ENCODE measurements at places on chromosomes 12 and 14.

- peak; percentile 51 for DNase-seq
Observed at GRCh38 chr14:39432619-39433451, 602 bp upstream of the FBXO33 start.

DNA sequence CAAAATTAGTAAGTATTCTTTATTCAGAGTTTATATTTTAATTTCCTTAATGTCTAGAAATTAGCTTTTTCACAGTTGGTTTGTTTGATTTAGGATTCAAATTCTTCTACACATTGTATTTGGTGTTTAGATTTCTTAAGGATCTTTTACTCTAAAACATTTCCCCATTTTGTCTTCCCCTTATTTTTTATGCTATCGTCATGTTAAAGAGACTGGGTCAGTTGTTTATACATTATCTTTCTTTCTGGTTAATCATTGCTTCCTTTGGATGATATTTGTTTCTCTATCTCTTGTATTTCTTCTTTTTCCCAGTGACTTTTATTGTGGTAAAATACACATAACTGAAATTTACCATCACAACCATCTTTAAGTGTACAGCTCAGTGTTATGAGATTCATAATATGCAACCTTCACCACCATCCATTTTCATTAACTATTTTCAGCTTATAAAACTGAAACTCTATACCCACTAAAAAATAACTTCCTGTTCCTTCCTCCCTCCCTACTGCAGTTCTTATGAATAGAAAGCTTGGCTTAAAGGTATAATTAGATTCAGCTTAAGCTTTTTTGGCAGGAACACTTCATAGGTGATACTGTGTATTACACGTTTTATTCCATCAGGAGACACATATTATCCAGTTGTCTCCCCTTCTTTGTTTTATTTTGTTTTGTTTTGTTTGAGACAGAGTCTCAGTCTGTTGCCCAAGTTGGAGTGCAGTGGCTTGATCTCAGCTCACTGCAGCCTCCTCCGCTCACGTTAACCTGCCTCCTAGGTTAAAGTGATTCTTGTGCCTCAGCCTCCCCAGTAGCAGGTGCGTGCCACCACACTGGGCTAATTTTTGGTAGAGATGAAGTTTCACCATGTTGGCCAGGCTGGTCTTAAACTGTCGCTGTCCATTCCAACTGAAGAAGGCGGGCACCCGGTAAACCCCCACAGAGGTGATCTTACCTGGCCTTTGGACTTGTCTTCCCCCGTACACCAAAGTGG lies 45.0 kb downstream of the NOPCHAP1 start:
- DNase-seq, result no peak

- DNase-seq, result no peak
Observed at GRCh38 chr12:131913666-131914065, 15.4 kb upstream of the PUS1 start.

DNA sequence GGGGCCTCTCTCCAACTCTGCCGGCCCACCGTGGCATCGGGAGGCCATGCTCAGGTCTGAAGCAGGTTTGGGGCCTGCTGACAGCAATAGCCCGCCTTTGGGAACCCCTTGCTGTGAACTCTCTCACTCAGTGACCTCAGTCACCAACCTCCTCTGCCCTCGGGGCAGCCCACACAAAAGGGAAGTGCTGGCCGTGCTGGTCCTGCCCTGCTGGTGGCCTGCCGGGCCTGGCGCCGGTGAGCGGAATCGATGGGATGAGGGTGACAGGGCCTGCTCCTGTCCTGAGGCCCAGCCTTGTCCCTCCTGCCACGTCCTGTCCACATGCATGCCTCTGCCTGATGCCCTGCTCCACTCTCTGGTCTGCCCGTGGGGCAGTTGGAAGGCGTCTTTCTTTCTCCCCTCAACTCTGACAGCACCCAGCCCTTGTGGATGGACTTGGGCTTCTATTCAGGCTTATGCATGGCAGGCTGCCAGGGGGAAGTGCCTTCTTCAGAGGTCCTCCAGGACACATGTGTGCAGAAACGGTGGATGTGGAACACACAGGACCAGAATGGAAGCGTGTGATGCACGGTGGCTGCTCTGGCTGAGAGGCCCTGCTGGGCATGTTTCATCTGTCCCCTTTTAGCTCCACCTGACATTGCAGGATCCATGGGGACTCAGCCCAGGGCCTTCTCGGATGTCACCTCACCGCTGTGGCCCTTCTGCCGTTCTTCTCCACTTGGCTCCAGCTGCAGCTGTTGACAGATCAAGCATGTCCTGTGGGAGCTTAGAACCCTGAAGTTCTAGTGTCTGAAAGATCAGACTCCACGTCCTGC lies 31.9 kb downstream of the IL31 start:
- no peak for DNase-seq

DNA sequence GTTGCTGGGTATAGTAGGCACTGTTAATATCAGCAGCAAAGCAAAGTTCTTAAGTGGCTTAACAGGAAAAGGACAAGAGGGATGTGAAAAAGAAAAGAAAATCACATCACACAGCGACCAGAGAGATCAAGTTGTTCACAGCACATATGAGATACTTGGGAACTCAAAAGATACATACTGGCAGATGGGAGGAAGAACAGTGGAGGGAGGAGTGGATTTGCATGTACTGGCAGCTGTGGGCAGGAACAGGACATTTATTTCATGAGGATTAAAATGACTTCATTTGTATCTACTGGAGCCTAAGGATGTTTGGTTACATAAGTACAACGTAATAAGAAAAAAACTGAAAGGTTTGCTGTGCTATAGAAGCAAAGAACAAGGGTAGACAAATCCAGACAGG lies 136.5 kb upstream of the IFNG-AS1 start:
- no peak for DNase-seq

DNA sequence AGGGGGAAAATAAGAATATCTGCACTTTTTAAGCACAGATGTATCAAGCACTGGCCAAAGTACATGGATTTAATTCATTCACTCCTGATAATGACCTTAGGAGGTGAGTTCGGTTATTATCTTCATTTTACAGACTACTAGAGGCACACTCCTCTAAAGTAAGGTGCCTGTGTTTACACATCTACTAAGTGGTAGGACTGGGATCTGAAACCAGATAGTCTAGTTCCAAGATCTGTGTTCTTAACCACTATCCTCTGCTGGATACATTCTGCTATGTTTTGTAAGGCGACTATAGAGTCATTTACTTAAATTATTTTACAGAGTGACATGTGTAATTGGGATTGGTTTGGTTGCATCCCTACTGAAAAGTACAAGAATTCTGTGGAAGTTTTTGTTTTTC lies 175.3 kb downstream of the ESR2 start:
- DNase-seq, result no peak

DNA sequence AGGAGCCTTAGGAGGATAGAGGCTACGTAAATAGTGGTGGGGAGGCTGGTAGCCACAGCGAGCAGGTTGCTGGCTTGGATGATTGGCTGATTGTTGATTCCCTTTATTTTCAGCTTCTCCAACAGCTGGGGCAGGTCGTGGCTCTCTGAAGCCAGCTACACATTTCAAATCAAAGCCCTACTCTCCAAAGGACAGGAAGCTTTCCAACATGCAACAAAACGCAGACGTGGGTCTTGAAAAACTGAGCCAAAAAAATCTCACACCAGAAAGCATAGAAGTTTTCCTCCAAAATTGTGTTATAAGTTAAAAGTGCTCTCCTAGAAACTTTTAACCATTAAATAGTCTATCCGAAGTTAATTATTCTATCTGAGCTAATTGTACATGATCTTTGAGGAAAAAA lies 37.6 kb upstream of the PRICKLE1 start:
- DNase-seq, result no peak

GRCh38 chr12:14417715-14418114 lies 52.2 kb downstream of the ATF7IP start:
- DNase-seq, result no peak

DNA sequence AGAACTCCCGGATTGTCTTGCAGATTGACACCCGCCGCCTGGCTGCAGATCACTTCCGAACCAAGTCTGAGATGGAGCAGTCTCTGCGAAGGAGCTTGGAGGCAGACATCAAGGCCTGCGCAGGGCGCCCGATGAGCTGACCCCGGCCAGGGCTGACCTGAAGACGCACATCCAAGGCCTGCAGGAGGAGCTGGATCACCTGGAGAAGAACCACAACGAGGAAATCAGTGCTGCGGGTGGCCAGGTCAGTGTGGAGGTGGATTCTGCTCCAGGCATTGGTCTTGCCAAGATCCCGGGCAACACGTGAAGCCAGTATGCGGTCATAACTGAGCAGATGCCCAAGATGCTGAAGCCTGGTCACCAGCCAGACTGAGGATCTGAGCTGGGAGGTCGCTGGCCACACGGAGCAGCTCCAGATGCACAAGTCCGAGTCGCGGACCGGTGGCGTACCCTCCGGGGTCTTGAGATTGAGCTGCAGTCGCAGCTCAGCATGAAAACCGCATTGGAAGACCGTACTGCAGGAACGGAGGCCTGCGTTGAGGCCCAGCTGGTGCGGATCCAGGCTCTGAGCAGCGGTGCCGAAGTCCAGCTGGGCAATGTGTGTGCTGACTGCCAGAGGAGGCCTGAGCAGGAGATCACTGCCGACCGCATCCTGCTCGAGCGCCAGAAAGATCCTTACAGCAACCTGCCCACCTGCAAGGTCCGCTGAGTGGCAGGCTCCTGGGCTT lies 12.4 kb upstream of the A2M start:
- DNase-seq, result no peak

GRCh38 chr12:50258167-50258551 lies 25.2 kb downstream of the LIMA1 start:
- no peak for DNase-seq

DNA sequence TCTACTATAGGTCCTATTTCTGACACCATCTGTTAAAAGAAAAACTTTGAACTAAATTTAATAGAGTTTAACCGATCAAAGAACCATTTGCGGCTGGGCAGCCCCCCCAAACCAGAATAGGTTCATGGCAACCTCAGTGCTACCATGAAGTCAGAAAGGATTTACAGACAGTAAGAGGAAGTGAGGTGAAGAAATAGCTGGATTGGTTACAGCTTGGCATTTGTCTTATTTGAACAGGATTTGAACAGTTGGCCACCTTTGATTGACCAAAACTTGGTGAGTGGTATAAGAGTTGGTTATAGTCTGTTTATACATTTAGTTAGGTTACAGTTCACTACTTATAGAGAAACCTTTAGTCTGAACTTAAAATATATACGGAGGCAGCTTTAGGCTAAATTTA lies 88.9 kb downstream of the TXNDC16 start:
- DNase-seq, result no peak

DNA sequence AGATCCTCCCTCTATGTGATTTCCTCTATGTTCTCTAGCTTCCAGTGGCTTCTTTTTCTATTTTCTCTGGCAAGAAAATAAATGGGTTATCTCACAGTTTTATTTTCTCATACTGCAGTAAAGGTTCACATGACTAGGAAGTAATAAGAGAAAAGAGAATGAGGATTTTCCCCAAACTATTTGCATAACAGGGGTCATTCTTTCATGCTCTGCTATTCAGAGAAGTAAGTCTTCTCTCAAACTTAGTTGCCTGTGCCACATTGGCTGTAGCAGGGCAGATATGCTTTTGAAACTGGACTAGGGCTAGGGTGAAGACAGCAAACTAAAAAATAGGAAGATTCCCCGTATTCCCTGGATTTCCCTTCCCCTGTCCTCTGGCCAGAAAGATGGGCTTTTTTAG lies 57.4 kb downstream of the ACSM4 start:
- no peak for DNase-seq

GRCh38 chr12:27299102-27299501 lies 33.5 kb upstream of the BMAL2 start:
- DNase-seq, result no peak

DNA sequence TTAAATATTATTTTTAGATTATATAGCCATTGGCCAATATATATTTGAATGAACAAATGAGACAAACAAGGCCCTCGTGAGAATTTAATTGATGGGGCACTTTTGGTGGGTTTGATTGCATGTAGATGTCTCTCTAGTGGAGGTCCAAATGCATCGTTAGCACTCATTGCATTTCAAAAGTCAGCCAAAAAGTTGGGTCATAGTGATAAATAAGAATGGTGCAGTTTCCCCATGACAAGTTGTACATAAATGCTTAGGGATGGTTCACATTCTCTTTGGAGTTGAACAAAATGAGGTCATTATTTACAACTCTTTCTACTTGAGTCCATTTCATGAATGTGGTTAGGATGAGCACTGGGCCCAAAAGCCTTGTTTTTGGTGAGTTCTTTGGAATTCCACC lies 1.0 kb downstream of the BEST3 start:
- DNase-seq, result no peak

All from stimulated activated CD8-positive, alpha-beta memory T cell treated with anti-CD3 and anti-CD28 coated beads, Interleukin-15, amount 100 ng/mL, for 24 hours (primary cell).